ENCODE measurements at places on chromosomes 11 and 22.

GRCh38 chr11:100789500-100789899 lies 102.4 kb downstream of the ARHGAP42 start:
- DNase-seq = no peak

DNA sequence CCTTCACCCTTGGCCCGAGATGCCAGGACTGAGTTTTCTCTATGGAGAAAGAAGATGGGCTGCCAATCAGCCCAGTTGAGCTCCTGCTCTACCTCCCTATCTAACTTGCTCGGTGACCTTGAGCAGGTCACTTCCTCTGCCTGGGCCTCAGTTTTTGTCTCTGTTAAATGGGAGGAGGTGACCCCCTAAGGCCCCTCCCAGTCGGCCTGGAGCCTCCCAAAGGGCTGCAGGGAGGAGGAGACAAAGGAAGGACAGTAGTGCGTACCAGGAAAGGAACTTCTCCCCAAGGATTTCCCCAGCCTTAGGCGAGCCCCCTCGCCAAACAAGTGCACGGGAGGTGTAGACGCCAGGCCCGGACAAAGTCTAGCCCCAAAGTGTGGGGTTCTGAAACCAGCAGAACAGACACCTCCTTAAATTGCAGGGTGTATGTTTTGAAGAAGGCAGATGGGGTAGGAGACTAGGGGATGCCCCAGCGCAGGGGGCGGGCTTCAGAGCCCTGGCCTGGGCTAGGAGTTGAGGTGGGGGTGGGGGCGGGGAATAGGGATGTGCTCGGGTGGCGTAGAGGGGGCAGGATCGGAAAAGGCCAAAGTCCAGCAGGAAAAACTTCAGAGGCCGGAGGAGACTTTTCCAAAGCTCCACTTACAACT lies 1.0 kb downstream of the CBX7 start:
- no peak for DNase-seq

DNA sequence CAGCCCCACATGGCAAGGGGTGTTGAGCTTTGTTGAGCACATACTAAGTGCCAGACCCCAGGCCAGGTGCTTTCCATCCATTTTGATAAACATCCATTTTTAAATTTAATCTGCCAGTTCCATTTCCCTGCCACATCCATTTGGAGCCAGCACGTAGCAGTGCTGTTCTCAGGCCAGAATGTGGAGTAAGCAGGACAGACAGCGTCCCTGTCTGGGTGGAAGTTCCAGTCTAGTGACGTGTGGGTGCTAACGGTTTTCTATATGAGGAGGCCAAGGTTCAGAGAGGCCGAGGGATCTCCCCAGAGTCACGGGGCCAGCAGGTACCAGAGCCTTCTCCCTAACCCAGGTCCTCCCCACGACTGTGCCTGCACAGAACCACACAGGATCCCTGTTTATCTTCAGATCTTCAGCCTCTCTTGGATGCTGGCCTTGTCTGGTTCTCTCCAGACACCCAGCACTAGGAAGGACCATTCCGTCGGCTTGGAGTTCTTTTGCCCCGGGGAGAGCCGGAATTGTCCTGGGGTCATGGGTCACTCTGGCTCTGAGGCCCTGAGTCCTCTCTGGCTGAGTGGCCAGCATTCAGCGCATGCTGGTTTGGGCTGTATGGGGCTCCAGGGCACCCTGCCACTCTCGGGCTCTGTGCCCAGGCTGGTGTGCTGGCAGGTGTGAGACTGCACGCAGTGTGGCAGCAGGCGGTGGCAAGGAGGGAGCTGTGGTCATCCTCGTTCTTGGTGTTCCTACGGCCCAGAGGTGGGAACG lies 63.6 kb upstream of the PPARA start:
- no peak for DNase-seq

- no peak for DNase-seq
Observed at GRCh38 chr11:96107143-96107824, 183.4 kb upstream of the MTMR2 start.

GRCh38 chr11:79088967-79089366 lies 351.9 kb downstream of the TENM4 start:
- DNase-seq = no peak

Measured in glomerular endothelial cell (primary cell).